Activated CD8-positive, alpha-beta memory T cell treated with anti-CD3 and anti-CD28 coated beads, Interleukin-2, amount 10 ng/mL, durations not matched to agents 7 days and 5 days (primary cell): ENCODE measurements at places on chromosomes 6 and 20.
A peak's percentile ranks its signal among the peaks of the same experiment; 100 is the strongest.

DNA sequence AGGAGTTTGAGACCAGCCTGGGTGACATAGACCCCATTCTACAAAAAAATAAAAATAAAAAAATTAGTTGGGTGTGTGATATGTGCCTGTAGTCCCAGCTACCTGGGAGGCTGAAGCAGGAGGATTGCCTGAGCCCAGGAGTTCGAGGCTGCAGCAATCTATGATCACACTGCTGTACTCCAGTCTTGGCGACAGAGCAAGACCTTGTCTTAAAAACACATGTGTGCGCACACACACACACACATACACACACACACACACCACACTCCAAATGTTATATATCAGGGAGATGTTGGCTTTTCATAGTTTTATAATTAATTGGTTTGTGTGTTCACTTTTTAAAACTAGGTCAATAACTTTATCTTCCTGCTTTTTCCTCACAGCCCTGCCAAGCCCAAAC, 110.5 kb downstream of the RTN4IP1 start:
- DNase-seq = no peak

GRCh38 chr6:13559251-13559650, 15.2 kb upstream of the SIRT5 start:
- no peak for DNase-seq

DNA sequence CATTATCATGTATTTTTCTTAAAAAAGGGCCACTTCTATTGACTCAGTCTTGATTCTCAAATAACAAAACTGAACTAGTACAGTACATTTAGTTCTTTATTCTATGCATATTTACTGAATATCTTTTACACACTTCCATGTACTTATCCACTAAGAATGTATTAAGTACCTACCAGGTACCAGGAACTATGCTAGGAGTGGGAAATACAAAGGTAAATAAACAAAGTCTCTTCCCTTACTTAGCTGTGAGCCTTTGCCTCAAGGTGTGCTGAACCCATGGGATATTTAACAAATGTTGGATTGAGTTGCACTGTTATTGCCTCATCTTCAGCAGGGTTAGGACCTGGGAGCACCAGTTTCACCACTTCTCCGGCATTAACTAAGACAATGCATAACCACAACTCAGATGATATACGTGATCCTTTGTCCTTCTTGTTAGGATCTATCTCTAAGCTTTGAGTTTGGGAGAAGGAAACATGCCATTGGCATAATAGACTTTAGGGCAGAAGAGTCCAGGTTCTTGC, 533.9 kb downstream of the TFAP2B start:
- no peak for DNase-seq

DNA sequence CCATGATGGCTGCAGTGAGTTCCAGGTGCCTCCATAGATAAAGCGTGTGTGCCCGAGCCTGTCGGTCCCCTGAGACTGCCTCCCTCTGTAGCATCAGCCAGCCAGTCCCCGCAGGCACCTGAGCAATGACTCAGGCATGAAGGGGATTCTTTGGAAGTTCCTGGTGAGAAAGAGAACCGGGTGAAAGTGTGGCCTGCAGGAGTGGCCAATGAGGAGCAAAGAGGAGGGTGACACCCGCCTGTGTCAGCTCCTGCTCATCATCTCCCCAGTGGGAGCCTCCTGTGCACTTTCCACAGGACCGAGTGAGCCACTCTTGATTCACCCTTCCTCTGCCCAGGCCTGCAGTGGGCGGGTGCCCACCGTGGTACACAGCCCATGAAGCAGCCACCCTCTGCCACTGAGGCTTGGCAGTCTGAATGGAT, 71.2 kb upstream of the PTPN1 start:
- no peak for DNase-seq

DNA sequence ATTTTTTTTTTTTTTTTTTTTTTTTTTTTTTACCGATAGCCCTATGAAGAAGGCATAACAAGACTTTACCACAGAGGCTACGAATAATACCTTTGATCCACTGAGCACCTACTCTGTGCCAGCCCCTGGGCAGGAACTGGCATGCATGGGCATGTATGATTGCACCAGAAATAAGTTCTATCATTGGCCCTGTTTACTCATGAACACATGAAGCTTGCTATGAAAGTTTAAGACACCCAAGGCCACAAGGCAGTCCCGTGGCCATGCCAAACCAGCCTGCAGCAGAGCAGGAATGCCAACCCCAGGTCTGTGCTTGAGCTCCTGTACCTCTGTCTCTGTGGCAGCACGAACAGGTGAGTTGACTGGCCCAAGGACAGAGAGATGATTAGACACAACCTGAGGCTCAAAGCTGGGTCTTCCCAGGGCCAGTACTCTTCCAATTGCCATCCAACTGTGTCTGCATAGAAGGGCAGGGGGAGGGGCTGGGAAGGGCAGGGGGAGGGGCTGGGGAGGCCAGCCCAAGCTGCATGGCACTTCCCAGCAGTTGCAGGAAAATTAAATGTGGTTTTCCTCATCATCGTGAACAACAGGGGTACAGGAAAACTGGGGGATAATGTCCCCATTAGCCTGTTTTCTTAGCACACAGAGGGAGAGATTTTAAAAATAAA, 63.5 kb downstream of the LRFN2 start:
- no peak for DNase-seq

DNA sequence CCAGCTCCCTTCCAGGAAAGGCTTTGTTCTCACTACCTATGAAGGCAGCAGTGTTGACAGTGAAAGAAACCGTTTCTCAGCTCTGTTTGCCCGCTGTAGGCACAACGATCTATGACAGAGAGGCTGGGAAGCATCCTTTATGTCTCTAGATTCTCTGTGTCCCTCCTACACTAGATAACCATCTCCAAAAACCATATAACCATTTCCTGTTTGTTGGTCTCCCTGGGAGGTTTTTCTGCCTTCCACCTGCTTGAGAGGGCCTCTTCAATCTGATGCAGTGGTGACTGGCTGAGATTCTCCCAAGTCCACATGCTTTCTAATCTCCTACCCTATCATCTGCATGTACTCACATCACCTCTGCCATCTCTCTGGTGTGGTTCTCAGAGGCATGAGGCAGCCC, 32.0 kb upstream of the TMEM217 start:
- peak; percentile 72 for DNase-seq

- DNase-seq = no peak
These were observed 149.3 kb downstream of the CFAP61 start for GRCh38 chr20:20201639-20202038.

DNA sequence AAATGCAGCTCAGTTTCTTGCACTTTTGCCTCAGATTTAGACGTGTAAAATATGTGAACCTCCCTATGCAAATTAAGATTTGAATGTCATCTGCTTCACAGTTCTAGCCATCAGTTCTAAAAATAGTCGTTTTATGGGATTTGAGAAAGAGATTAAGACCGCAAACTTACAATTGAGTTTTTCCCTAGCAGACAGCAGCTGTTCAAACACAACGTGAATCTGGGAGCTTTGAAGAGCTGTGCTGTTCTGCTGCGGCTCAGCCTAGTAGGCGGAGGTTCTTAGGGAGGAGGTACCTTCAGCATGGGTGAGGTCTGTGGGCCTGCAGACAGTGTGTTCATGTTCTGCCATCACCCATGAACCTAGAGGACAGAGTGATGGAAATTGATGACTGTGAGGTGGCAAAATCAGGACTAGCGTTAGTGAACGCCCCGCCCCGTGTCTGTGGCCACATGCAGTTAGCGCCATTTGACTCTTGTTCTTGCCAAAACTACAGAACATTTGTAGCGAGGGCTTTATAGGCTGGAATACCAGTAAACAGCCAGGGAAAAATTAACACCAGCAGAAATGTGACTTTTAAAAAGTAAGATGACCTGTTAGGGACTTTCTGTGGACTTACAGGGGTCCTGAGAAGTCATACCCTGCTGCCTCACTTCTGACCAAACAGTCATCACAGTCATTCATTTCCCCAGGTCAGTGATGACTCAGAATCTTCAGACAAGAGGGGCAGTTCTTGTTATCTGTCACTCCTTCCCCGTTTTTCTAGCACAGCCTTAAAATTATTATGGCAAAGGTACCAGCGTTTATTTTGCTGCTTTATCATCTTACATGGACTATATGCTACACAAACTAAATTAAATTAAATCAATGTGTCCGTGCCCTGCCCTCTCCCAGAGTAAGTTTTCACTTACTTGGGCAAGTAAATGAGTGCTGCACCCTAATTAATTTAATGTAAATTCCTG, 84.3 kb upstream of the TMEM181 start:
- DNase-seq = no peak

DNA sequence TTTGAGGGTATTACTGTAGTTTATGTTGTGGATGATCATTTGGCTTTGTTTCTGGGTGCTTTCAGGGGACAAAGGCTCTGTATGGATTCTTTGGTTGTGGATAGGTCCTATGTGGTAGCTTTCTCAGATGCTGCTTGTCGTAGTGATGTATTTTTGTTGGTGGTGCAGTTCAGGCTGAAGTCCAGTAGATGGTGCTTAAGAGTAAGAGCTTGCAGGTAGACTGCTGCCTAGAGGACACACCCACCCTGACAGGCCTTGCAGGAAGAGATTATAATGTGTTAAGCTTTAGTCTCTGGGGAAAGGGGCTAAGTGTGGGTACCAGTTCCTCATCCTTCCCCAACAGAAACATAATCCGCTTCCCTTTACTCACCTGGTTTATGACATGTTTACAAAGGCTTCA, 62.6 kb upstream of the ADGRB3 start:
- DNase-seq = no peak

DNA sequence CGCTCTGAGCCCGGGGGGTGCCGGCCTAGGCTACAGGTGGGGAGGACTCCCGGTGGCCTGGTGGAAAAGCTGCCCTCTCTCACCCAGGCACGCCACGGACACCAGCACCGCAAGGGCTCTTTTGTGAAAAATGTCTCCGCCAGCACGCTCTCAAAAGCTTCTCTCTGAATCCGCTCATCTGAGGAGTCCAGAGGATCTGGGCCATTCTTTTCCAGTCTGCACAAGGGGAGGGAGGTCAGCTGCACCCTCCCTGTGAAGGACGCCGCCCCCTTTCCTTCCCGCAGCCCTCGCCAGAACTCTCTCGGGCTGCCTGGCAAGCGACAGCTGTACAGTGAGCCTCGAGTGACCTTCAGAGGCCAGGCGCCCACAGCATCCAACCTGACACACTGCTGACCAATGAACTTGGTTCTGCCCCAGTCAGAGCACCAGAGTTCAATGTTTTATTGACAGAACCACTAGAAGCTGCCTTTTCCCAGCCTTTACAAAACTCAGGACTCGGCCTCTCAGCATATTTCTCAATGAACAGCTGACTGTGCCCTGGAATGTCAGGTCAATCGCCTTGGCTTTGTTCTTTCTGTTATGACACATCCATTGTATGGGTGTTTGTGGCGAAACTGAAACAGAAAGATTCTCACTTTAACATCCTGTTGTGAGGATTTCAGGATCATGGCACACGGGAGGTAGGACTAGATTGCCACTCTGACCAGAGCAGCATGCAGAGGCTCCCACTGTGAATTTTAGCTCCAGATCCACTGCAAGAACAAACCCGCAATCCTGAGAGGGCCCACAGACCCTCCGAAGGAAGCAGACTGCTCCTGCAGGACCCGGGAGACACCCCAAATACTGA, 26.7 kb downstream of the SERPINB9 start:
- DNase-seq = no peak

GRCh38 chr6:160398674-160399271, 50.6 kb downstream of the SLC22A3 start:
- no peak for DNase-seq

GRCh38 chr6:122799916-122800686, 11.0 kb downstream of the SMPDL3A start:
- DNase-seq = no peak

- DNase-seq = no peak
These were observed 1.2 kb downstream of the DDR1 start for GRCh38 chr6:30885481-30885998.

DNA sequence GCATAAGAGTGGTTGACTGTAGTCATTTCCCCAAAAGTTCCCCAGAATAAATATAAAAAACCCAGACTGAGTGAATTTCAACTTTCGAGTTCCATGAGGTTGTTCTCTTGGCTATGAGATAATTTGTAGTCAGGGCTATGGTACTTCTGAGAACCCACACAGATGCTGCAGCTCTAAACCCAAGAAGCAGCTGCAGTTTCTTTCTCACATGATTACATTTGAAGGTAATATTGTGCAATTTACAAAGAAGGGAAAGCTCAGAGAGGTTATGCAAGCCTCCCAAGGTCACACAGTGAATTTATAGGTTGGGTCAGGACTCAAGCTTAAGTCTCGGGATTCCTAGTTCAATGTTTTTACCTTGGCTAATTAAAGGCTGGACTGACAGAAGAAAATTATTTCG, 29.7 kb upstream of the CD93 start:
- DNase-seq = no peak

- no peak for DNase-seq
These were observed 137.9 kb downstream of the QRSL1 start for GRCh38 chr6:106767271-106767670.

DNA sequence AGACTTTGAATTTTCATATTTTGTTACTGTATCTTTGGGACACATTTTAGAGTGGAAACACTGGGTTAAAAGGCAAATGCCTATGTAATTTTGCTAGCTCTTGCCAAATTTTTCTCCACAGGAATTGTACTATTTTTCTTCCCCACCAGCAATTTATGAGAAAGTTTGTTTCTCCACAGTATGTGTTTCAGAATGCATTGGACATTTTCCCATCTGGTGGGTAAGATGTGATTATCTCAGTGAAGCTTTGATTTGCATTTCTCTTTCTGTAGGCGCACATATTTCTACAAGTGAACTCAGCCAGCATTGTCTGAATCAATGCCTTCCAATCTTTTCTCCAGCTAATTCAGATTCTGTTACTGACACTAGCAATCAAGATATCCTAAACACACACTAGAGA, 157.8 kb downstream of the RCAN2 start:
- DNase-seq = no peak

DNA sequence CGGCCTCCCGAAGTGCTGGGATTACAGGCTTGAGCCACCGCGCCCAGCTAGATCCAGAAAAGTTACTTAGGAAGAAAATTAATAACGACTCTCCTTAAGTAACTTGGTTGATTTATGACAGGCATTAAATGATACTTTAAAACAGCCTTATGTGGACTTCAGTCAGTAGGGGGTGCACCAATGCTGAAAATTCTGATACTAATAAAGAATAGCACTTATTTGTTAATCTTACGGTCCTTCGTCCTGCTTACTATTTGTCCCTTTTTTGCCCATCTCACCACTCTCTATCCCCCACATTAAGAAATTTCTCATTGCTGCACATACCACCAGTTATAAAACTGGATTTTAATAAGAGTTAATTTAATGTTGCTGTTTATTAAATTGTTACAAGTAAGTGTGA, 12.7 kb upstream of the PRELID3B start:
- no peak for DNase-seq

GRCh38 chr20:2065099-2065498, 36.5 kb upstream of the STK35 start:
- DNase-seq = no peak

DNA sequence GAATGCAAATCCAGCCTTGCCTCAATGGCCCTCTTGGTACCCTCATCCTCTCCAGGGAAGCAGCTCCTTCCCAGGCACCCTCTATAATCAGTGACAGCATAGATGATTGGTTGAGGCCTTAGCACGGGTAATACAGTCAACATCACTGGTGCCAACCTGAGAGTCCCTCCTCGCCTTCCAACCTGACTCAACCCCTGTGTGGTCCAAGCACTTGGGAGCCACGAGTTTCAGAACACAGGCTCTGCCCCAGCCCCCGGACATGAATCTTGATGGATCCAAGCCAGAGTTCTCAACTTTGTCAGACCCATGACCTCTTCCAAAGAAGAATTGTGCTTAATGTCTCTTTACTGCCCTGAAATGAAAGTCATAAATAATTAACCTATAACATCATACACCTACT, 213.9 kb downstream of the PREX1 start:
- no peak for DNase-seq
